Cerebellum (tissue), 4 donors: ENCODE measurements at places on chromosomes 12 and 14. TPM values are rescaled to one million over a fixed set of nuclear protein-coding genes. Genes with fewer than 3 reads are reported as not detected.

KDM2B gene
- total RNA-seq = 48.4 TPM

MYF5 gene
- not detected for total RNA-seq

MYO1H gene
- total RNA-seq = 0.09 TPM

ATF1 gene
- 21.0 TPM for total RNA-seq

FOS gene
- total RNA-seq = 36.3 TPM

KRT6C gene
- total RNA-seq = not detected

RIMBP2 gene
- total RNA-seq = 14.5 TPM

TTC9 gene
- total RNA-seq = 15.5 TPM

SPSB2 gene
- total RNA-seq = 3.1 TPM

KLRC4 gene
- total RNA-seq = 0.64 TPM

IL26 gene
- not detected for total RNA-seq

KCNC2 gene
- total RNA-seq = 20.2 TPM

SYNE3 gene
- total RNA-seq = 3.0 TPM

SERPINA10 gene
- total RNA-seq = not detected

KRT3 gene
- total RNA-seq = not detected

FGD4 gene
- 61.9 TPM for total RNA-seq

DAO gene
- not detected for total RNA-seq

ZNF268 gene
- total RNA-seq = 37.4 TPM

RNU4-1 gene
- under 0.01 TPM for total RNA-seq

CCDC197 gene
- not detected for total RNA-seq

BCL2L14 gene
- total RNA-seq = not detected

SERPINA12 gene
- total RNA-seq = not detected

CLEC4D gene
- total RNA-seq = not detected

PAH gene
- 1.2 TPM for total RNA-seq

TDP1 gene
- total RNA-seq = 30.3 TPM

C12orf42 gene
- 0.36 TPM for total RNA-seq

GPD1 gene
- 1.7 TPM for total RNA-seq

ACVRL1 gene
- total RNA-seq = 12.3 TPM

TAS2R30 gene
- 29.1 TPM for total RNA-seq

HCAR2 gene
- total RNA-seq = 1.7 TPM

FOXA1 gene
- not detected for total RNA-seq

ZNF891 gene
- total RNA-seq = 17.6 TPM

FOXM1 gene
- 6.3 TPM for total RNA-seq

DCN gene
- 120 TPM for total RNA-seq

TNS2 gene
- 26.7 TPM for total RNA-seq
